ENCODE measurements at places on chromosomes 6 and 20.
A peak's percentile ranks its signal among the peaks of the same experiment; 100 is the strongest.

DNA sequence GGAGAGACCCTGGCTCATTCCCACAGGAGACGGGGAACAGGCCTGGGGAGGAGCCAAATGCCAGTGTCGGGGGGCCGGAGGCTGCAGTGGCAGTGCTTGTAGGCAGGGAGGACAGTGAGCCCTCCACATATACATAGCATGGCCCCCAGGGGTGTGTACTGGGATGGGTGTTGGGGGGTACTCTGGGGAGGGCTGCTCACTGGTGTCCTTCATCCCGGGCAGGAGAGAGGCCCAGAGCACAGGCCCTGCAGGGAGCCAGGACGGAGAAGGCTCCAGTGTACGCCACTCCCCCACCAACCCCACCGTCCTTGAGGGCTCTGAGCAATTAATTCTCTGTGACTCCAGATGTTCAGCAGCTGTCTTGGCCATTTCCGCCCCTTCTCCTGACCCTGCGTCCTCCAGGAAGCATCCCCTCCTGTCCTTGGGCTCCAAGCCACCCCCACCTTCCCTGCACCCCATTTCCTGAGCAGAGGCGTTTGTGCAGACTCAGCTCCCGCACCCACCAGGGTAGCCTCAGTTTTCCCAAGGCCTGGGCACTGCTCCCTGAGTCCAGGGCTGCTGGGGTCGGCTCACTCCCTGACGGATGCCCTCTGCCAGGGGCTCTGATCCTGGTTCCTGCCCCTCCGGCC lies 3.4 kb upstream of the ABHD16B start:
- DNase-seq = no peak

DNA sequence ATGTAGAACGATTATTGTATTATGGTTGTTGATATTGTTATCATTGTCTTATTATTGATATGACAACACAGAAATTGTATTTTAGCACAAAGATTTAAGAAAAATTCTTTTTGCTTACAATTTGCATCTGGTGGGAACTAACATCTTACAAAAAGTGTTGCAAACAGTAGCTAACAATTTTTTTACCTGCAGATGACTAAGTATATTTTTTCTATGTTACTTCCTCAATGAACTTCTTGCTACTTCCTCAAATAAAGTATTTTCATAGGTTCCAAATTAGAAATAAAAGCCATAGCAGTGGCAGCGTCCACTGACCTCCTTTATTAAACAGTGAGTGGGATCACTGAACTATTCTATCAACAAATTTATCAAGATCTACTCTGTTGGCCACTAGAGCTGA lies 847.0 kb downstream of the PHF3 start:
- no peak for DNase-seq

DNA sequence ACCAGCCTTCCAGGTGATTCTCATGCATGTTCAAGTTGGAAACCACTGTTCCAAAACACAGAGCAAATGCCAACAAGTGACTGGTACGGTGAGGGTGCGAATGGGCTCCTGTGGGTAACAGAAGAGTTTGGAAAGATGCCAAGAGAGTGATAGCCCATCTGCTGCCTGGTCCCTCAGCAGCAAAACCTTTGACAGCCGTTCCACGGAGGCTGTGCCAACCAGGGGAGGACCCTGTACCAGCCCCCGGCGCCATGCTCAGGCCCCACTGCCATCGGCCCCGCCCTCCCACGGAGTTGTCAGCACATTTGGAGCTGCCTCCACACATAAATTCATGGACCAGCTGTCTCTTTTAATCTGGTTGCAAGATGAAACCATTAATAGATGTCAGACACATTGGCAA lies 4.4 kb upstream of the PTPRT start:
- no peak for DNase-seq

GRCh38 chr20:44581515-44581914 lies 864 bp upstream of the PKIG start:
- no peak for DNase-seq

DNA sequence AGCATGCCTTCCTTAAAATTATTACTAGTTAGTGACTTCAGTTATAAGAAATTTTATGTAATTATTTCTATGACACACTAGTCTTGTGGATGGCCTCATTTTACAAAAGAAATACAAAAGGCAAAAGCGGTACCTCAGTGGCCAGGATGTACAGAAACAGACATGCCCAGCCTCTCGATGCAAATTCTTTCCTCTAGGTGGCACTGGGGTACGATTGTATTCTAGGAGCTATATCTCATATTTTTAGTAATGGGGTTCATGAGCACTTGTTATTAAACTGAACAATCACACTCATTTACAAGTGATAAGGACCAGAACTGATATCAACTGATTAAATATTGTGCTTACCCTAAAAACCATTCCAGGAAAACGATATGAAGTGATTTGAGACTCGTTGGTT lies 59.8 kb downstream of the SOD2 start:
- peak; percentile 17 for DNase-seq

DNA sequence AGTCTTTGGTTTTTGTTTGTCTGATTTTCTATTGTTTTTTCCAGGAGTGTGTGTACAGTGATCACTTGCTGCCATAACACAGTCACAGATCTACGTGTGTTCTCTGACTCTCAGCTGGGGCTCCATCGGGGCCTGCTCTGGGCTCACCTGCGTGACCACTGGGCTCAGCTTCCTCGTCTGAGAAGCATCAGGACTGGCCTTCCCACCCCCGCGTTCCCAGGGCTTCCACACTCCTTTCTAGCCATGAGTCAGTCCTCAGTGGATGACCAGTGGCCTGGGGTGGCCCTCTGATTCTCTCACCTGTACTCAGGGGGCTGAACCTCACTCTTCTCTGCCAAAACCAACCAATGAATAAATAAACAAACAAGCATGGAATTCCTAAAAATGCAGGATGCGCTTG lies 14.5 kb downstream of the THBS2 start:
- DNase-seq = no peak

DNA sequence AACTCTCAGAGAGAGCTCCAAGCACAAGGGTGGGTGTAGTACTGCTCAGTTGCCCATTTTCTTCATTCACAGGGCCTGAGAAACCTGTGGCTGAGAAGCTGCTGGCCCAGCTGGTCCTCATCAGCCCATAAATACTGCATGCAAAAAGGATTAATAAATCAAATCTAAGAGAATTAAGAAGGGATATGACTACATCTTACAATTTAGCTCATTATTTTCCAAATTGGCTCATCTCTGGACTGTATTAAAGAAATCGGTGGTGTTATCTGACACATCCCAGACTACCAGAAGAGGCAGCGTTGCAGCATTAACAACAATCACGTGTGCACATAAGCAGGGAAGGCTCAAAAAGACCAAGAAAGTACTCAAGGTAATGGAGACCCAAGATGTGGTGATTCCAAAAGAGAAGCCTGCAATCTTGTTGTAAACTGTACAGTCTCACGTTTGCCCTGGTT lies 90.7 kb downstream of the CD24 start:
- peak; percentile 9 for DNase-seq
